NCI-H526 (cell line): ENCODE measurements at places on chromosomes 1 and 21.

DNA sequence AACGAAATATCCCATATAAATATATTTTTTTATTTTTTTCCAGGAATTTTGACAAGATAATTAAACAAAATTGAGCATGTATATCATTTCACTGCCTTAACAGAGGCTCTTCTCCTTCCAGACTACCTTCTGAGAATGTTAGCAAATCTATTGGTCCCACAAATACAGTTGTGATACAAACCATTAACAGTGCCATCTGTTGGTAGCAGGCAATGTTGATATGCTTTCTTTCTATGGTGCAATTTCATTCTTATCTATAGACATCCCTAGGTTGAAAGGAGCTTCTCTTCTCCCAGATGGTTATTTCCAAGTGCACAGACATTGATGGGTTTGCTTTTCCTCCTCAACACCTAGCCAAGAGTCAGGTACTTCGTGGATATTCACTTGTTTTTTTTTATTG, 303.6 kb downstream of the USH2A start:
- no peak for DNase-seq

GRCh38 chr1:42424201-42424600, 31.6 kb downstream of the ZMYND12 start:
- no peak for DNase-seq

- no peak for DNase-seq
Observed at GRCh38 chr21:43867948-43868347, 2.9 kb downstream of the AGPAT3 start.

GRCh38 chr1:5981009-5981380, 11.2 kb downstream of the NPHP4 start:
- no peak for DNase-seq

GRCh38 chr1:176989754-176990153, 174.8 kb downstream of the ASTN1 start:
- DNase-seq, result no peak

GRCh38 chr1:57983441-57983840, 559.6 kb upstream of the DAB1 start:
- no peak for DNase-seq

- DNase-seq, result no peak
Observed at GRCh38 chr1:67860776-67861175, 27.5 kb upstream of the GNG12 start.

DNA sequence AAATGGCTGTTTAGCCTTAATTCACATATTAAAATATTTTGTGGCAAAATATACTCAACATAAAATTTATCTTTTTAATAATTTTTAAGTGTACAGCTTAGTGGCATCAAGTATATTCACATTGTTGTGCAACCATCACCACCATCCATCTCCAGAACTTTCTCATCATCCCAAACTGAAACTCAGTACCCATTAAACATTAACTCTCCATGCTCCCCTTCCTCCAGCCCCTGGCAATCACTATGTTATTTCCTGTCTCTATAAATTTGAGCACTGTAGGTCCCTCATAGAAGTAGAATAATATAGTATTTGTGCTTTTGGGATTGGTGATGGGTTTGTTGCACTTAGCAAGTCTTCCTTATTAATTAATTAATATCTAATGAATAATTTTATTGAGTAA, 29.4 kb downstream of the CCN1 start:
- no peak for DNase-seq

- no peak for DNase-seq
Observed at GRCh38 chr1:176364236-176364905, 98.6 kb upstream of the PAPPA2 start.

DNA sequence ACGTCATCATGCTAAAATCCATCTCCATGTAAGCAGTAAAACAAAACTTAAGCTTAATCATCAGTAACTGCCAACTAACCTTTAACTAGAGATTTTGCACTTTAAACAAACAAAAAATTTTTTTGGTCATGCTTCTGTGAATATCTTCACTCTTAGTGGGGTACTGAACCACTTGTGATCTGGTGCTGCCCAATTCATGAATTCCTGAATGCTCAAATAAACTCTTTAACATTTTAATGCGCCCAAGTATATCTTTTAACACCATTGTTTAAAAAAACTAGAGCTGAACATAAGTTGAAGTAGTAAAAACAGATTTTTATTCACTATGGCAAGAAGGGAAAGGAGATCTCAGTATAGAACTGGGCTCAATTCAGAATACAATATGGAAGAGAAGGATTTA, 196.9 kb upstream of the USP24 start:
- DNase-seq, result no peak

- no peak for DNase-seq
Observed at GRCh38 chr1:191648939-191649338, 509.3 kb upstream of the RGS18 start.

DNA sequence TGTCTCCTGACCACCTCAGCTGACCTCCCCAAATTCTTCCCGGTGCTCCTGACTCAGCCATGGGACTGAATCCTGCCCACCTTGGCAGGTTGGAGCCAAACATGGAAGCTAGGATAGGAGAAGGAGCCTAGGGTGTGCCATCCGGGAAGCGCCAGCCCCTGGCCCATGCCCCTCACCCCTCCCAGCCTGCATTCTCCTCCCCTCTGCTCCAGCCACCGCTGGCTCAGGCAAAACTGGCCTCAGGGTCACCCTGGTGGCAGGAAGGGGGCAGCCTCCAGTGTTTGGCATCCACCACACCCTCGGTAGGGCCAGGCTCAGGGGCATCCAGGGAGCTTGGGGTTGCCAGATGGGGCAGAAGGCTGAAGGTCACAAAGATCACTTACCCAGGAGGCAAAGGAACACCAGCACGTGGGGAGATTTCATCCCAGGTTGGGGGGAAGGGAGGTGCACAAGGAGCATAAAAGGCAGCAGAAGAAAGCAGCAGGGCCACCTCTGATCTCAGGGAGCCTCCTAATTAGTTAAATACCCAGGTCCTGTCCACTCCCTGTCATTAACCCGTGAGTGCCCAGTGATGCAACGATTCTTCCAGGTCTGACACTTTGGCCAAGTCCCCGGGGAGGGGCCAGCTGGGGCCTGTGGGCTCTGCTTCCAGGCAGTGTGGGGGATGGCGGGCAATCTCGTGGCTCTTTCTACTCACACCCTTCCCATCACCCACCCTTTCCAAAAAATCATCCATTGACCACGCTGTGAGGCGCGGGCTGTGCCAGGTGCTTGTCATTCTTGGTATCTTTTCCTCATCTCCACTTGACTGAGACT, at the start of gene PLA2G2E:
Gene PLA2G2E (minus strand): TSS at position 481 of the 816 bp plus-strand sequence. CDS start 58 bp downstream, at position 423.
- DNase-seq, result no peak

- DNase-seq, result no peak
Observed at GRCh38 chr1:81666586-81666985, 134.1 kb upstream of the ADGRL2 start.

GRCh38 chr1:6108937-6109614, 63.4 kb downstream of the KCNAB2 start:
- peak; percentile 50 for DNase-seq

- no peak for DNase-seq
Observed at GRCh38 chr21:42676808-42677207, 23.4 kb downstream of the PDE9A start.

GRCh38 chr1:30683699-30684098, 39.7 kb downstream of the MATN1 start:
- no peak for DNase-seq

DNA sequence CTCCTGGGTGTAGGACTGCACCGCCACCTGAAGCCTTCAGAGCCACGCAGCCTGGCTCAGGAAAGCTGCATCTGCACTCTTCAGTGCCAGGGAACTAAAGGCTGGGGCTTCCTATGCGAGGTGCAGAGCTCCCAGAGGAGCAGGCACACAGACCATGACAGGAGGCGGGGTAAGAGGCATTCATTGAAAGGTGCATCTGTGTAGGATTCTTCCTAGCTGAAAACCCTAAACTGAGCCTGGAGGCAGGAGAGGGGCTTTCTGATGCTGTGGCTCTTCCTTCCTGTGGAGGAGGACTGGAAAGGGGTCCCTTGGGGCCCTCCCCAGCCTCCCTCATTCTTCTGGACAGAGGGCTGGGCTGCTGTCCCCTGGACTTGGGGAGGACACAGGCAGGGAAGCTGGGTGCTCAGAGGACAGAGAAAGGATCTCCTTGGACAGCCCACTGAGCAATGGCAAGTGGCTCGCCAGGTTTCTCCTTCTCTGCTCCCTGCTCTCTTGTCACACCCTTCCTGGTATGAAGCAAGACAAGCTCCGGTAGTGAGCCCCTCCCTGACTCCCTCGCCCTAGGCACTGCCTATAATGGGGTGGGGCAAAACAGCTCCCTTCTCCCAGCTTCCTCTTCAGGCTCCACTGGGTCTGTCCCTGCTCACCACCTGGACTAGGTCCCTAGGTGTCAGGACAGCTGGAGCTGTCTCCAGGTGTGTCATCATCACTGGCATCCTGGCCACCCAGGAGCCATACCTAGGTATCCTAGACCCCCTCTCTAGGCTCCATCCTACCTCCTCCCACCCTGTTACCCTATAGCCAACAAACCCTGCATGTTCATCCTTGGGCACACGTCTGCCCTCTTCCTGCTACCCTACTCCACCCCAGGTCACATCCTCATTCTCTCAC, 20.0 kb downstream of the S100A6 start:
- DNase-seq, result peak; percentile 46

GRCh38 chr1:178038372-178038771, 55.5 kb upstream of the RASAL2 start:
- DNase-seq, result no peak

GRCh38 chr21:39082656-39083376, 100.4 kb downstream of the PSMG1 start:
- DNase-seq, result peak; percentile 75

DNA sequence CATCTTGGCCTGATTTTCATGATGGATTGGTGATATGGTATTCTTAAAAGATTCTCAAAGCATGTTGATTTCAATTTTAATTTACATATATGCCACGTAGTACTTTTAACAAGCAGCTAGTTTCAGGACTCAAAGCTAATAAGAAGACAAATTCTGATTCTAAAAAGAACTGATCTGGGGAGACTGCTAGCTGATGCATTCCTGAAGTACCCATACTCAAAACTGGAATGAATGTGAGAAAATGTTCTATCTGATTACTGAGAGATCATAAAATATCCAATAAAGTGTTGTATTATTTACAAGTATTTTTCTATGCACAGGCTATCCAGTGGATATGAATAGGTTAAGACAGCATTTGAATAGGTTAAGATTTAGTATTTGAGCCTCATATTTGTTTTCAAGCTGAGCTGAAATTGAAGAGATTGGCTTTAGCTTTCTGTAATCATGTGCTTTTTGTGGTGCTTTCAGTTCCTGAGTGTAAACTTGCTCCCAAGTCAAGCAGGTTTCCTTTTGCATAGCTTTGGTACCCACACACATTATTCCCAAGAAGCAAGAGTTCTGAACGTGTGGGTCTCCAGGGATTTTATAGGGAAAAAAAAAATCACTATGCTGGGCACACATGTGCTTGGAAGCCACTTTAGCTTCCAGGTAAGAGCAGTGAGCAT, 114.1 kb downstream of the VPS13D start:
- DNase-seq, result no peak

GRCh38 chr1:12180315-12180714, 13.5 kb downstream of the TNFRSF1B start:
- no peak for DNase-seq

DNA sequence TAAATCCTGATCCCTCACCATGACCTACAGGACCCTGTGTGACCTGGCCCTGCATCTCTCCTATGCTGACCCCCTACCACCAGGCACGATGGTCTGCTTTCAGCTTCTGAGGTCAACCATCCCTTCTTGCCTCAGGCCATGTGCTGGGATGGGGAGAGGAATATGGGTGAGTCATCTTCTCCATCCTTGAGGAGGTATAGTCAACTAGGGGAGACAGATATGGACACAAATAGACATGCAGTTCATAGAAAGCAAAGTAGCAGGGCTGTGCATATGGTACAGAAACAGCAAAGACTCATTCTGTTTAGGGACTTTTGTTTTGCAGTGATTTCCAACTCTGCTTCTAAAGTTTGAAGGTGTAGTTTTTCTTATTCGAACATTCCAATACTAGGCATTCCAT, 250.8 kb upstream of the FGGY start:
- no peak for DNase-seq

DNA sequence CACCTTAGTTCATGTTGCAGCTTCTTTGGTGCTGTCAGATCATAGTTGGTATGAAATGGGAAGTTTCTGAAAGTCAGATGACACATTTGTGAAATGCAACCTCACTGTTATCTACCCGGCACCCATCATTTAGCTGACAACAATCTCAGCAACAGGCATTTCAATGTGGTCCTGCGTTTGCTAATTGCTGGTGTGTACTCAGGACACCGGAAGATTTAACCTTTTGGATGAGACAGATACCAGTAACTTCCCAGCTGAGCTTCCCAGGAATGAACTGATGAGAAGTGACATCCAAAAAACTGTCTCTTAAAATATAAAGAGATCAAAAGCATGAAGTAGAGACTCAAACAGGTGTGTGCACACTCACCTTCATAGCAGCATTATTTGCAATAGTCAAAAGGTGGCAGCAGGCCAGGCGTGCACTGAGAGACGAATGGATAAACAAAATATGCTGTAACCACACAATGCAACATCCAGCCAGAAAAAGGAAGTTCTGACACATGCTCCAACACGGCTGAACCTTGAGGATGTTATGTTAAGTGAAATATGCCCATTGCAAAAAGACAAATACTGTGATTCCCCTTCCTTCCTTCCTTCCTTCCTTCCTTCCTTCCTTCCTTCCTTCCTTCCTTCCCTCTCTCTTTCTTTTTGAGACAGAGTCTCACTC, 7.9 kb upstream of the CLDN14 start:
- DNase-seq, result no peak

- no peak for DNase-seq
Observed at GRCh38 chr1:227219715-227220292, 98.5 kb downstream of the CDC42BPA start.

GRCh38 chr1:159535907-159536306, at the start of gene OR10J5:
TSS of gene OR10J5 (minus strand) at chr1:159536007. CDS start at chr1:159536007, 0 bp downstream.
- no peak for DNase-seq

GRCh38 chr1:152309955-152310354, 15.1 kb downstream of the FLG start:
- no peak for DNase-seq

GRCh38 chr1:33050221-33051076, 13.8 kb upstream of the AK2 start:
- no peak for DNase-seq

DNA sequence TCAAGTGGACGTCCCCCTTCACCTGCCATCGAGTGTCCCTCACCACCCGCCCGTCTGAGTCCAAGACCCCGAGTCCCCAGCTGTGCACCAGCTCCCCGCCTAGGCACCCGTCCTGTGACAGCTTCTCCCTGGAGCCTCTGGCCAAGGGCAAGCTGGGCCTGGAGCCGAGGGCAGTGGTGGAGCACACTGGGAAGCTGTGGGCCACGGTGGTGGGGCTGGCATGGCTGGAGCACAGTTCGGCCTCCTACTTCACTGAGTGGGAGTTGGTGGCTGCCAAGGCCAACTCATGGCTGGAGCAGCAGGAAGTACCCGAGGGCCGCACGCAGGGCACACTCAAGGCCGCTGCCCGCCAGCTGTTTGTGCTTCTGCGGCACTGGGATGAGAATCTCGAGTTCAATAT, 63.2 kb downstream of the VWA5B1 start:
- DNase-seq, result no peak

GRCh38 chr1:184791550-184791900, 36.9 kb upstream of the EDEM3 start:
- DNase-seq, result no peak

- no peak for DNase-seq
Observed at GRCh38 chr1:62735491-62736171, 47.4 kb upstream of the DOCK7 start.
